ENCODE measurements at places on chromosomes 3 and 15.

- DNase-seq, result no peak
These were observed 115.4 kb upstream of the PRICKLE2 start for GRCh38 chr3:64340641-64341101.

- DNase-seq, result no peak
These were observed 19.5 kb downstream of the SMAD6 start for GRCh38 chr15:66721501-66721937.

DNA sequence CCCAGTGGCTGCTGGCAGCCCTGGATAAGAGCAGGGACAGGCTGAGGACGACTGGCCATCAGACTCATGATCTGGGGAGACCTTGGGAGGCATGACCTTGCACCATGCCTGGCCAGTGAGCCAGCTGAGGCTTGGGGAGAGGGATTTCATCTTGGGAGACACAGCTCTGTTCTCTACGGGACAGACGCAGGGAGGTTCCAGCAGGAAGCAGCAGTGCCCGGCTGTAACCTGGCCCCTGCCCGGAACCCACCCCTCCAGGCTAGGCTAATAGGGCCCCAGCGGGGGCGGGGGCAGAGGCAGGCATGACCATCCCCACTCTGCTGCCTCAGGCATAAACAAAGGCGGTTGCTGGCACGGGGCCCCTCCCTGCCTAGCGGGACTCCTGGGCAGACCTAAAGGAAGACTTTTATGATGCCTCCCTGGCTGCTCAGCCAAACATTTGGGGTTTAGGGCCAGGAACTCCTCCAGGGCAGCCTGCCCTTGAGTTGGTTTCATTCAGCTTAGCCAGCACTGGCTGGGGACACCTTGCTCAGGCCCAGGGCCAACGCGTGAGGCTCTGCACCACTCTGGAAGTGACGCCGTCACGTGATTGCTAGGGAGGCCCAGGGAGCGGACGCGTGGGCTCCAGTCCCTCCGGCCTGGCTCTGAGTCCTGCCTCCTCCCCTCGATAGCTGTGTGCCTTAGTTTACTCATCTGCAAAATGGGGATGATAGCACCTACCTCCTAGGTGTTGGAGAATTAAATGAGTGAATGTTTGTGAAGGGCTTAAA, 27.6 kb downstream of the HDAC11 start:
- no peak for DNase-seq

GRCh38 chr3:151067158-151067557, 18.3 kb upstream of the MED12L start:
- DNase-seq, result no peak

Measured in activated naive CD4-positive, alpha-beta T cell (primary cell).